ENCODE measurements at places on chromosomes 6 and 20.

GRCh38 chr20:22686097-22686496 is 101.7 kb upstream of the FOXA2 start:
- DNase-seq, result no peak

GRCh38 chr6:37135835-37136694 is 33.9 kb upstream of the PIM1 start:
- no peak for DNase-seq

GRCh38 chr20:23071398-23071797 is 14.7 kb downstream of the CD93 start:
- no peak for DNase-seq

GRCh38 chr6:52577022-52577777 is at the start of gene TRAM2:
Gene TRAM2, minus strand, starts transcription at chr6:52577060. Its CDS starts 145 bp downstream, at chr6:52576915.
- DNase-seq, result peak; percentile 85

GRCh38 chr6:17281497-17282481 is 628 bp downstream of the RBM24 start:
- no peak for DNase-seq
